ENCODE measurements at places on chromosomes 3 and 15.

GRCh38 chr15:27690290-27690689, 408.8 kb downstream of the OCA2 start:
- ATAC-seq: no peak

- no peak for ATAC-seq
These were observed 87.1 kb downstream of the ANO10 start for GRCh38 chr3:43534675-43535074.

DNA sequence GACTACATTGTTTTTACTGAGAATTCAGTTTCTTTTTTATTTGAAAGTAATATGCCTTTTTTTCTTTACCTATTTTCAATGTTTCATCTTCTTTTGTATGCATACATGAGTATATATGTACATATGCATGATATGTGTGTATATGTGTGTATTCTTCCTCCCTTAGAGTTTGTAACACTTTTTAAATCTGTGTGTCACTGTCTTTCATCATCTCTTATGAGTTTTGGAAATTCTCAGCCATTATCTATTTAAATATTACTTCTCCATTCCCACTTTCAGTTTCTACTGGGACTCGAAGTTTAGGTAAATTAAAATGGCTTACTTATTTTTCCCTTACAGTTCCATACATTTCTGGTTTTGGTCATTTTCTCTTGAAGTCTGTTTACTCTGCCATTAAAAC, 754.1 kb downstream of the GRM7 start:
- ATAC-seq: no peak

DNA sequence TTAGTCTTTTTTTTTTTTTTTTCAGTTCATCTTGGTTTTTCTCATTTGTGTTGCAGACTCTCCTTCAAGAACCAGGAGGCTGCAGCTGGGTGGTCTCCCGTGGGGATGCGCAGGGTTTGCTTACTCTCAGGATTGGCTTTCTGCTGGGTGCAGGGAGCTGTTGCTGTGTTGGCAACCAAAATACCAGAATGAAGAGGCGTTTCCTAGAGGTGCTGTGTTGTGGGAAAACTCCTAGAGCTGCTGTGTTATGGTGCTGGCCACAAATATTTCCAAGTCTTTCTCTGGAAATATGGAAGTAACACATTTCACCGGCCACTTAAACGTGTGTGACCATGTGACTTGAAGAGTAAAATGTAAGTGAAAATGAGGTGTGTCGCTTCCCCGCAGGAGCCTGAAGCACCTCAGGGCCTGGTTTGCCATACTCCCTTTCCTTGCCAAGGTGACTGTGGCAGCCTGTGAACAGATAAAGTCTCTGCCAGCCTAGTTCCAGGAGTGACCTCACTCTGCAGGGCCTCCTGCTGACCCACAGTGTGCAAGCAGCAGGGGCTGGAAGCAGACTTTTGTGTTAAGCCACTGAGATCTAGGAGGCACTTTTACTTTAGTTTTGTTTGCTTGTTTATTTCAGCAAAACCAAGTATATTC, 258.9 kb downstream of the ADAMTS17 start:
- no peak for ATAC-seq

- no peak for ATAC-seq
These were observed 45.7 kb downstream of the UBP1 start for GRCh38 chr3:33394403-33395054.
